ENCODE measurements at places on chromosomes 12 and 14.

DNA sequence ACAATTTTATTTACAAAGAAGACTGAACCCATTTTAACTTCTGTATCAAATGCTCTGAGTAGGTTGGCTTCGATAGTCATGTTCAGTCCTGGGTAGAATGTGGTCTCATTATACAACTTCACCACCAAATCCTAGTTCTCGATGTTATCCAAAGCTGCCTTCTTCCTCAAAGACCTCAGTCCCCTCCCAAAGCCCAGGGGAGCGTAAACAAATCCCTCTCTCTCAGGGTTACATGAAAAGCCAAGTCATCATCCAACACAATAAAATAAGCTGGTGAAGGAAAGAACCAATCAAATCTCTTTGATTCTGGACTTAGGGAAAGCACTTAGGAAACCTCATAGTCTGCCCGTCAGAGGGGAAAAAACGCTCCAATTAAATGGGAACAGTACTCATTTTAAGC, 9.1 kb downstream of the PTCSC3 start:
- no peak for DNase-seq

DNA sequence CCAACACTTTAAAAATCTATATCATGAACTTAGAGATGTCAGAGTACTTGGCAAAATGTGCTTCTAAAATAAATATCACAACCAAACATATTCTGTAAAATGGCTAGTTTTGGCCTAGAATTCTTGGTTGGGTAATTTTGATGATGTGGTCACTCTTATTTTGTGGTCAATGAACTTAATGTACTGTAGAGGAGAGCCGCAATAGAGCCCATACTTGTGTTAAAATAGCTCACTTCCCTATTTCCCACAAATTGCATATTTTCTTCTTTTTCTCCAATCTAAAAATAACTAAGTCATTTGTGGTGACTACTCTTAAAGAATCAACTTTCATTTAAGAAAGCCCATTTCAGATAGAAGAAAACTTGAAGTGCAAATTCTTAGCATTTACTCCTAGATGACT, 619.4 kb downstream of the CCER1 start:
- DNase-seq = no peak

GRCh38 chr12:111369496-111370220, 763 bp upstream of the PHETA1 start:
- DNase-seq = no peak

- no peak for DNase-seq
Observed at GRCh38 chr12:95621725-95622124, 70.4 kb upstream of the USP44 start.

GRCh38 chr14:23719225-23719985, 83.2 kb downstream of the DHRS2 start:
- no peak for DNase-seq

GRCh38 chr12:2348482-2348852, 295.7 kb downstream of the CACNA1C start:
- DNase-seq = no peak

DNA sequence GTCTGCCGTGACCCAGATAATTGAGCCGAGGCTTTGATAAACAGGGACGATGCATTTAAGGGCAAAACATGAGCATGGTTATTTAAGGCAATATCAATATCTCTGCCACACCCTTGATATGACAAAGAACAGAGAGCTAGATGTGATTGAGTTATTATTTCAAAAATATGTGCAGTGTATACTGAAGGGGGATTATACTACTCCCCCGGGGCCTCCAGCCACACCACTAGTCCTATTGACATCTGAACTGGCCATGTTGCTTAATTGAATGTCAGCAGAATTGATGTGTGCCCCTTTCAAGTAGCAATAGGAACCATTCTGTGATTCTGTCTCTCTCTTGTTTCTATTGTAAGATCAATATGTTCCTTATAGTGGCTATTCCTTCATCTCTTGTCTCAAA, 794.8 kb upstream of the SEL1L start:
- no peak for DNase-seq

GRCh38 chr12:14993117-14993516, 20.3 kb downstream of the PDE6H start:
- DNase-seq = no peak

DNA sequence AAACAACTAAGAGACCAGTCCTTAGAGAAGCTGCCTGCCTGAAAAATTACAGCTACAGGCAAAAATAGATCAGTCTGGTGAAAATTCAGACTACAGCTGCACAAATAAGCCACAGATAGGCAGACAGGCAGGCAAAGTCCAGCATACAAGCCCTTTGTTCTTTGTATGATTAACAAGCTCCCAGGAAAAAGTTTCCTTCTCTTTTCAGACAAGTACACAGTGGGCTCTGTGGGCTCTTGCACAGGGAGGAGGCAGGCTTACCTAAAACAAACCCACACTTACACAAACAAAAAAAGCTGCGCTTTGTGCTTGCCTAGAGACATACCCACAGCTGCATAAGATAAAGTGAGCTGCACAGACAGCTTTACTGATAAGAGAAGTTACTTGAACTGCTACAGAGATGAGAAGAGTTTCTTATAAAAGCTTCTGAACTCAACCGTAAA, 7.7 kb downstream of the OR6C68 start:
- DNase-seq = no peak
